Activated CD8-positive, alpha-beta memory T cell treated with anti-CD3 and anti-CD28 coated beads, Interleukin-2, amount 50 U/mL, for 4 hours (primary cell): ENCODE measurements at places on chromosomes 2 and 18.

- no peak for DNase-seq
Observed at GRCh38 chr2:139864821-139865302, 1084.7 kb upstream of the NXPH2 start.

DNA sequence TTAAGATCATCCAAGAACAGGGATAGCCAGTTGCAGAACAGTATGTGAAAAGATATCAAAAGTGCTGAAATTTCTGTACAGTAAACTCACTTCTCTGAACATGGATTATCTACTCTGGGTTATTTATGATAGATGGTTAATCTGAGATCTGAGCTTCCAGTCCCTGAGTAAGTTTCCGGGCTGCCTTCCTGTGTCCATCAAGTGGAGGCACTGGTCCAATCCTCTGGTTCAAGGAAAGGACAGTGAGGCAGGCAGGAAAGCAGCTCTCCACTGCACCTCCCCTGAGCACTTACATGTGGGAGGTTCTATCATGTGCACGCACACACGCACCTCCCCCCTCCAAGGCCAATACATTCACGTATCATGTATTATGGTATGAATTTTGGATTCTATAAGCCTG, 32.5 kb downstream of the GPR45 start:
- no peak for DNase-seq

DNA sequence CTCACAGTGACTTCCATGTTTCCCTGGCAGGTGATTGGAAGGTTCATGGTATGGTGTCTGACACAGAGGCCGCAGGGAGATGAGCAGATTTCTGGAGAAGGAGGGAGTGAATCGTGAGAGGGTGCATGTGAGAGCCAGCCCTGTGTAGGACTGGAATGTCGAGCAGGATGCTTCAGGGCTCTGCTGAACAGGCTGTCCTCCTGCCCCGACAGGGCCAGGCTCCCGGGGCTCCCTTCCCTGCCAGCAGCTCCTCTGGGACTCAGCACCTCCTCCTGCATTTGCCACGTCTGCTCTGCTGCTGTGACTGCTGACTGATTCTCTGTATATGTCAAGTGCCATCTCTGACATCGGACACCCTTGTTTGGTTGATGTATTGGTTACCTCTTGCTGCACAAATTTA, 38.5 kb upstream of the INHBB start:
- DNase-seq: no peak

GRCh38 chr18:79799619-79800370, 2.1 kb downstream of the KCNG2 start:
- no peak for DNase-seq

GRCh38 chr2:222479859-222480258, 55.5 kb downstream of the SGPP2 start:
- DNase-seq: no peak

- no peak for DNase-seq
Observed at GRCh38 chr2:237731663-237732062, 66.9 kb upstream of the RBM44 start.

GRCh38 chr2:221518201-221518934, 53.7 kb downstream of the EPHA4 start:
- DNase-seq: no peak

DNA sequence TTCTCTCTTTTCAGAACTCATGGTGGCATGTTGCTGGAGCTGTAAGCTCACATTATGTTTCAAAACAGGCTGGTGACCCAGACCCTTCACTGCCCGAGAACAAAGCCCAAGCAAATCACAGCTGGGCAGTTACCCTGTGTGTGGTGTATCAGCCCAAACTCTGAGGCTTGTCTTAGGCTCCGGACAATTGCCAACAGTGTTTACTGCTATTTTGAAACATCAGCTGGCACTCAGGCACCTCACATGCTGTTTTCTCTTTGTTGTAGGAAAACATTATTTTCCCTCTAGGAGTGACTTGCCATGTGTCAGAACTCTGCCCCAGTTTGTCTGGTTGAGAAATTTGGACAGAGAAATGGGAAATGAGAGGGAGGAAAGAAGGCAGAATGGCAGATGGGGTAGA, 237.6 kb upstream of the APCDD1 start:
- DNase-seq: no peak

DNA sequence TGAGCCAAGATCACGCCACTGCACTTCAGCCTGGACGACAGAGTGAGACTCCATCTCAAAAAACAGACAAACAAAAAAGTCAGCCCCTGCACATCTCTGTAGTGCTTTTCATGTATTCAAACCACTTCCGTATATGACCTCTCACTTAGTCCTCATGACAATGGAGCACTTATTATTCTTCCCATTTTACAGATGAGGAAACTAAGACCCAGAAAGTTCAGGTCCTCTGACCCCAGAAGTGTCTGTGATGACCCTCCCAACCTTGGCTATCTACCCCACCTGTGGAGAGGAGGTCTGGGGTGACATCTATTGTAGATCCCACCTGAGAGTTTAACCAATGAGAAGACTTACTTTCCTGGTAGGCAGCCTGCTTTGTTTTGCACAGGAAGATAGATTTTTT, 21.6 kb upstream of the MAPRE3 start:
- no peak for DNase-seq

DNA sequence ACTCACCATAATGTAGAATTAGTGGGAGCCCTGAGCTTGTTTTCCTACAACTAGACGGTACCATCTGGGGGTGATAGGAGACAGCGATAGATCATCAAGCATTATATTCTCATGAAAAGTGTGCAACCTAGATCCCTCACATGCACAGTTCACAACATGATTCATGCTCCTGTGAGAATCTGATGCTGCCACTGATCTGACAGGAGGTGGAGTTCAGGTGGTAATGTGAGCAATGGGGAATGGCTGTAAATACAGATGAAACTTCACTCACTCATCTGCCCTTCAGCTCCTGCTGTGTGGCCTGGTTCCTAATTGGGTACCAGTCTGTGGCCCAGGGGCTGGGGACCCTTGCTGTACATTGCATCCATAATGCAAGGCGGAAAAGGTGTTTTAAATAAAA, 60.7 kb downstream of the USP34 start:
- DNase-seq: no peak

GRCh38 chr2:4551691-4552474, 848.5 kb downstream of the DCDC2C start:
- no peak for DNase-seq

GRCh38 chr18:50186385-50186784, 8.6 kb downstream of the MYO5B start:
- no peak for DNase-seq

- no peak for DNase-seq
Observed at GRCh38 chr18:11740461-11740860, 51.4 kb downstream of the GNAL start.

DNA sequence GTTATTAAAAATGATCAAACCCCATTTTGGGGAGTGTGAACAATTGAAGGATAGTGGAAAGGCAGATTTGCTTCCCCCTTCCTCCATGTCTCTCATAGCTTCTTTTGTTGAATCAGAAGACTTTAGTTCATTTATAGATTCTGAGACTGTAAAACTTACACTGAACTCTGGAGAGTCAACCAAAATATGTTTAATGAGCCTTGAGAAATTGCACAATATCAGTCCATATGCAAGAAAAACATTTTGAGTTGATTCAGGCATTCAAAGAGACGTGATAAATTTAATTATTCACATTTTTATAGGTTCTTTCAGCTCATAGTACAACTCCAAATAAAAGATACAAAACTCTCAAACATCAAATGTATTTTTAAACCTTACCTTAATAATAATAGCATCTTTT, 354.4 kb upstream of the SPRED2 start:
- DNase-seq: no peak

GRCh38 chr18:79227621-79228020, 158.4 kb downstream of the ATP9B start:
- DNase-seq: no peak

- DNase-seq: no peak
Observed at GRCh38 chr2:217383620-217384019, 523.8 kb upstream of the TNP1 start.

GRCh38 chr2:187013058-187013457, 164.1 kb upstream of the ZSWIM2 start:
- no peak for DNase-seq

GRCh38 chr2:207240649-207241048, 74.9 kb upstream of the KLF7 start:
- DNase-seq: no peak

DNA sequence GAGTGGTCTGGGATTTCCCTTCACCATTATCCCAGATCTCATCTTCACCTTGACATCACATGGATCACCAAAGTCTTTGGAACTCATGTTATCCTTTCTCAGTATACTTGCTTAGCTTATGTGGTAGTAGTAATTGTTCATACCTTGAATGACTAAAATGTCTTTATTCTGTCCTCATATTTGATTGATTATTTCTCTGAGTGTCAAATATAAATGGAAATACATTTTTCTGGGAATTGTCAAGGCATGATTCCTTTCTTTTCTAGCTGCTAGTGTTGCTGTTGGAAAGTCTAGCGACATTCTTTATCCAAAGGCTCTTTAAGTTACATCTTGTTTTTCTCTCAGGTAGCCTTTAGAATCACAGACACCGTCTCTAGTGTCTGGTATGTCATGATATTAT, 334.4 kb downstream of the CMPK2 start:
- no peak for DNase-seq

- DNase-seq: no peak
Observed at GRCh38 chr2:105959357-105959756, 214.6 kb downstream of the NCK2 start.

DNA sequence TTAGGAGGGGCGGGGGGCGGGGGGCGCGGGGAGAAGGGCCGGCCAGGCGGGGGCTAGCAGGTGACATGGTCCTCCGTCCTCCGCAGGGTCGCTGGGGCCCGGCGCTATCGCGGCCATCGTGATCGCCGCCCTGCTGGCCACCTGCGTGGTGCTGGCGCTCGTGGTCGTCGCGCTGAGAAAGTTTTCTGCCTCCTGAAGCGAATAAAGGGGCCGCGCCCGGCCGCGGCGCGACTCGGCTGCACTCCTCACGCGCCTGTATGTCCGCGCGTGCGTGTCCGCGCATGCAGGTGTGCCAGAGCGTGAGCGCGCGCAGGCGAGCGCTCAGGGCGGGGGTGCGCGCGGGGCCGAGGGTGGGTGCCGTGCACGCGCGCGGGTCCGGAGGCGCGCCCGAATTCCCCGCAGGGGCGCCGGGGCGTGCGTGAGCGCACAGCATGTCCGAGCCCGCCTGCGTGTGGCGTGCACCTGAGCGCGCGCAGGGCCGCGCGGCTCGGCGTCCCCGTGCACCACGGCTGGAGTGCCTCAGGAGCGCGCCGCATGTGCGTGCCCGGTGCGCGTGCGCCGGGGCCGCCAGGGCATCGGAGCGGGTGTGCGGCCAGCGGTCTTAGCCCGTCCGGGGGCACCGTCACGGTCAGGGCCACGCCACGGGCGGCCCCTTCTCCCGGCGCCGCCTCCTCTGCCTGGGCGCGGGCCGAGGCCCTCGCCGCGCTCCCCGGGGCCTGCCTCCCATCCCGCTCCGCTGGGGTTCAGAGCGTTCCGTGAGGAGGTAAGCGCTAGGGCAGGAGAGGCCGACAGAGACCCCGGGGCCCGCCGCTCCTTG, 6.3 kb downstream of the SNORC start:
- DNase-seq: no peak

DNA sequence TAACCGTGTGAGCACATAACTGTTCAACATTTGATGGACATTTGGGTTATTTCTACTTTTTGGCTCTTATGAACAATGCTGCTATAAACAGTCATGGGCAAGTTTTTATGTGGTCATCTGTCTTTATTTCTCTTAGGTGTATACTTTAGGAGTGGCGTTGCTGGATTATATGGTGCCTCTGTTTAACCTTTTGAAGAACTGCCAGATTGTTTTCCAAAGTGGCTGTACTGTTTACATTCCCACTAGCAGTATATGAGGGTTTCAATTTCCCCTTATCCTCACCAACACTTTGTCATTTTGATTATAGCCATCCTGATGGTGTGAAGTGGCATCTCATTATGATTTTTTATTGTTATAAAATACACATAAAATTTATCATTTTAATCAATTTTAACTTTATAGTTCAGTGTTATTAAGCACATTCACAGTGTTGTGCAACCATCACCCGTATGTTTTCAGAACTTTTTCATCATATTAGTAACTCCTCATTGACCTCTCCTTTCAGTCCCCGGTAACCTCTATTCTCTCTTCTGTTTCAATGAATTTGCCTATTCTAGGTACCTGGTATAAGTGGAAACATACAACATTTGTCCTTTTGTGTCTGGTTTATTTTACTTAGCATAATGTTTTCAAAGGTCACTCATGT, 55.4 kb downstream of the EML4 start:
- no peak for DNase-seq

DNA sequence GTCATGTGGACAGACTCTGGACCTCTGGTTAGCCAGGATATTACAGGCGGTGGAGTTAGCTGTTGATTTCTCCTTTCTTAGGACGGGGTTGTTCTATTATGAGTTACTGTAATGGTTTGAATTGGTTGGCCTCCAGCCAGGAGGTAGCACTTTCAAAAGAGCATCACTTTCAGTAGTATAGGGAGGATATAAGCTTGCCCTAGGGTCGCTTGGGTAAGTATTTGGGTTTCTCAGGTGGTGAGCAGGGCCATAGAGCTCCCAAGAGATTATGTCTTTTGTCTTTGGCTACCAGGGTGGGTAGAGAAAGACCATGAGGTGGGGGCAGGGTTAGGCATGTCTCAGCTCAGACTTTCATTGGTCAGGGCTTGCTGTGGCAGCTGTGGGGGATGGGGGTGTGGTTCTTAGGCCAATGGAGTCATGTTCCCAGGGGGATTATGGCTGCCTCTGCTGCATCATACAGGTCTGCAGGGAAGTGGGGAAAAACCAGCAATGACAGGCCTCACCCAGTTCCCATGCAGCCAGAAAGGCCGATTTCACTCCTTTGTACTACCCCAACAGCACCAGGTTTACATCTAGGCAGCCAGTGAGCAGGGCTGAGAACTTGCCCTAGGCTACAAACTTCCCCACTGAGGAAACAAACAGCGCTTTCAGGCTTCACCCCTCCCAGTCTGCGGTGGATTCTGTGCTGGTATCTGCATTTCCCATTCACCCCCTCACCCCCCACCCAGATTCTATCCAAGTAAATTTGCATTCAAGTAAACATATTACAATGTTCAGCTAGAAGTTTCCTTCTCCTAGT, 89.4 kb upstream of the SLC38A11 start:
- DNase-seq: no peak

DNA sequence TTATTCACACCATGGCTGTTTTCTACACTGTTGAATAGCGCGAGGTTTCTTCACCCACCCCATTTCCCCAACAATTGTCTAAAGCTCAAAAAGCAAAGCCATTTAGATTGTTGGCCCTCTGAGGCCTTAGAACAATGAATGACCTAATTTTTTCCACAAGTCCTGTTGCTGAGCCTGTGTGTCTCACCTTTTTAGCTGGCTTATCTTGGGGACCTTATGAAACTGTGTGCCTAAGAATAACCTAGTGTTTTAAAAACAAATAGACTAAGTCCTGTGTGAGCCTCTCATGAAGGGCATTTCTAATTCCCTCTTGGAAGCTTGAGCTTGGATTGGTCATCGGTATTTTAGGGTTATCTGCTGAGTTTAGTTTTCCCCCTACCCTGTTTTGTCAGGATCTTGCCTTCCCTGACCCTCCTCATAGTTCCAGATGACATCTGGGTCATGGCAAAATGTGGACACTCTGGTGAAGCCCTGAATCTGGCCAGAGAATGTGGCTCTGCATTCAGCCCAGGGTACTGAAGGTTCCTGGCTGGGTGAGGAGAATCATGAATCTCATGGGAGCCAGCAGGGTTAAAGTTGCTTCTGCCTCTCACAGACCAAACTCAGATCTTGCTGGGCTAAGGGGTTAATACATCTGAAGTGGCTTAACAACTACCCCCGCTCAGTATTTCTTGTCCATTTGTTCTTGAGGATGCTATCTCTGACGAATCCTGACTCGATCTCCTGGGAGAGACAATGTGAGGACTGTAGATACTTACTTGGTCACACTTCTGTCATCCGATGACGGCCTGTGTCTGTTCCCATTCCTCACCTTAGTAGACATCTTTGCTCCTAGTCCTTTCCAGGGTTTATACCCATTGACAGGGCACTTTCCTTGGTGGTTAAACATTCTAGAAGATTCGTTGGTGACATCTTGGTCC, 104.2 kb upstream of the MAP4K3 start:
- no peak for DNase-seq
